CD4-positive, alpha-beta T cell treated with Interleukin-10 for 1 hour (primary cell): ENCODE measurements at places on chromosomes 16 and 17.

DNA sequence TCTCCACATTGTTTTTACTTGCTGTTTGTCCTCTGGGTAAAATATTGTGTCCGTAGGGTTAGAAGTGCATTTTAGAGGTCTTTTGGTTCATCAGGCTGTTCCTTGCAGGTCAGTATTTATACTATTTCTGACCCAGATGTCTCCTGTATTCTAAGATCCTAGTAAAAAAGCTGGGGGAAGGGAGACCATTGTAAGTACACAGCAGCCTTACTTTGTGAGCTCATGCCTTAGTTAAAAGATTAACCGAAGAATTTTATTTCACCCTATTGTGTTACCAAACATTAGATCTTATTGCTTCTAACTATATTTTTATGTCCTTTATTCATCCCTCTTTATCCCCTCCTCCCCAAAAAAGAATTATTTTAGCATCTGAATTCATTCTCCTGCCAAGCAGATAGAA lies 444.1 kb upstream of the RBFOX1 start:
- no peak for DNase-seq

DNA sequence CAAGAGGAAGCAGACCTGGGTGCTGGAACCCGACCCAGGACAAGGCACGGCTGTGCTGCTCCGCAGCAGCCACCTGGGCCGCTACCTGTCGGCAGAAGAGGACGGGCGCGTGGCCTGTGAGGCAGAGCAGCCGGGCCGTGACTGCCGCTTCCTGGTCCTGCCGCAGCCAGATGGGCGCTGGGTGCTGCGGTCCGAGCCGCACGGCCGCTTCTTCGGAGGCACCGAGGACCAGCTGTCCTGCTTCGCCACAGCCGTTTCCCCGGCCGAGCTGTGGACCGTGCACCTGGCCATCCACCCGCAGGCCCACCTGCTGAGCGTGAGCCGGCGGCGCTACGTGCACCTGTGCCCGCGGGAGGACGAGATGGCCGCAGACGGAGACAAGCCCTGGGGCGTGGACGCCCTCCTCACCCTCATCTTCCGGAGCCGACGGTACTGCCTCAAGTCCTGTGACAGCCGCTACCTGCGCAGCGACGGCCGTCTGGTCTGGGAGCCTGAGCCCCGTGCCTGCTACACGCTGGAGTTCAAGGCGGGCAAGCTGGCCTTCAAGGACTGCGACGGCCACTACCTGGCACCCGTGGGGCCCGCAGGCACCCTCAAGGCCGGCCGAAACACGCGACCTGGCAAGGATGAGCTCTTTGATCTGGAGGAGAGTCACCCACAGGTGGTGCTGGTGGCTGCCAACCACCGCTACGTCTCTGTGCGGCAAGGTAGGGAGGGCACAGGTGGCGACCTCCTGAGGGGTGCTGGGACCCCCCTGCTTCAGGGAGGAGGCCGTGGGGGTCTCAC lies 667 bp downstream of the FSCN2 start:
- DNase-seq = no peak

- DNase-seq = no peak
Measured at GRCh38 chr16:75380870-75381269, 52.4 kb downstream of the CFDP1 start.

- no peak for DNase-seq
Measured at GRCh38 chr17:61392679-61393078, 7.0 kb upstream of the TBX2 start.

GRCh38 chr16:73713251-73713650 lies 583.4 kb upstream of the PSMD7 start:
- DNase-seq = no peak

- no peak for DNase-seq
Measured at GRCh38 chr16:86376837-86377236, 133.5 kb upstream of the FOXF1 start.

DNA sequence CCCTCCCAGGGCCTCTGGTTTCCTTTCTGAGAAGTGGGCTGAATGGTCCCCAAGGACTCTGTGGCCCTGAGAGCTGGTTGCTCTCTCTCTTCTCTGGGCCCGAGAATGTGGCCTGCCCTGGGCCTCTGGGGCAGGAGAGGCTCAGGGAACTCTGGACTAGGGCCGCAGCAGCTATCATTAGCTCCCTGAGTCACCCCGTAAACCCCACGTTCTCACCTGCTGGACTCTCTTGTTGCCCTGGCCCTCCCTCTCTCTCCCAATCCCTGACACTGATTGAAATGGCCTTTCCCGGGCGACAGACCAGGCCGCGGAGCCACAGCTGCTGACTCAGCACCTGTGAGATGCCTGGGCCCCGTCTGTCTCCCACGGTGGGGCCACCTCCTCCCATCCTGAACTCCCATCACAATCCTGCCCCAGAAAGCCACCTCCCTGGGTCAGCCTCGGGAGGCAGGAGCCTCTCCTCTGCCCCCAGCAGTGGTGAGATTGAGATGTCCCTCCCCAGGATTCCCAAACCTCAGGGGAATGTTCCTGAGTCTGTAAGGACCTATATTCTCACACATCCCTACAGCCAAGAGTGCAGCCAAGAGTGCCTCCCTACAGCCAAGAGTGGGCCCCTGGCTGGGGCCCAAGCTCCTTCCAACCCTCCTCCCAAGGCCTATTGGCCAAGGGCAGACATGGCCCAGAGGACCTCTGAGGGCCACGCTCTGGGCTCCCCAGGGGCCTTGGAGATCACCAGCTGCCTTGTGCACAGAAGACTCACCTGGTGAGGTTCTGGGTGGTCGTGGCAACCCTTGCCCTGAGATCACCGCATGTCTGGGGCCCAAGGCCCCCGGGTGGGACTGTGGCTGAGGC lies 470 bp downstream of the TRPV3 start:
- no peak for DNase-seq

DNA sequence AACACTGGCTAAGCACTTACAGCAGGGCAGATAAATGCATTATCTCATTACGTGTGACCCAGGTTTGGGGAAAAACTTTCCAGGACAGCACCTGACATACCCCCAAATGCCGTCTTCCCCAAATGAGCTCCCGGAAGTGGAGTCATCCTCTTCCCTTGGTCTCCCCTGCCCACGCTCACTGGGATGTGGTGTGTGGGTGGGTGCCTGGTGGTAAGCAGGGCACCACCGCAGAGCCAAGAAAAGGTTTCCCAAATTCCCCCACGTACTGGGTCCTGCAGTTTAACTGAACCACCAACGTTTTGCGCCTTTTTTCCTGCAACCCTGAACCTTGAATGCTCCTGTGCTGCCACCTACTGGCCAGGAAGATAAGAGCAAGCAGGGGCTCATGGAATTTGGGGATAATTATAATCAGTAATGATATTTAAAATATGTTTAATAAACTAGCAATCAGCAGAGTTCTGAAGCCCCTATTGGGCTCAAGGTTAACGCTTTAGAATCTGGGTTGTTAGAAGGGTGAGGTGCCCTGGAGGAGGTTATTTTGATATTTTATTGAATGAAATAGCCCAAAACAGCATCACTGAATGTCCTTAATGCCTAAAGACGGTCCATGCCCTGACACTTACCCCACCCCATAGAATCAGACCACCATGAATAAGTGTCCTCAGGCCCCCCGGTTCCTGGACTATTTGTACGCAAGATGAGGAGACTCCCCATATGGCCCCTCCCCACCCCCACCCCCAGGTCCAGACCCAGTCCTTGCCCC lies 8.0 kb downstream of the SPPL2C start:
- peak; percentile 55 for DNase-seq

DNA sequence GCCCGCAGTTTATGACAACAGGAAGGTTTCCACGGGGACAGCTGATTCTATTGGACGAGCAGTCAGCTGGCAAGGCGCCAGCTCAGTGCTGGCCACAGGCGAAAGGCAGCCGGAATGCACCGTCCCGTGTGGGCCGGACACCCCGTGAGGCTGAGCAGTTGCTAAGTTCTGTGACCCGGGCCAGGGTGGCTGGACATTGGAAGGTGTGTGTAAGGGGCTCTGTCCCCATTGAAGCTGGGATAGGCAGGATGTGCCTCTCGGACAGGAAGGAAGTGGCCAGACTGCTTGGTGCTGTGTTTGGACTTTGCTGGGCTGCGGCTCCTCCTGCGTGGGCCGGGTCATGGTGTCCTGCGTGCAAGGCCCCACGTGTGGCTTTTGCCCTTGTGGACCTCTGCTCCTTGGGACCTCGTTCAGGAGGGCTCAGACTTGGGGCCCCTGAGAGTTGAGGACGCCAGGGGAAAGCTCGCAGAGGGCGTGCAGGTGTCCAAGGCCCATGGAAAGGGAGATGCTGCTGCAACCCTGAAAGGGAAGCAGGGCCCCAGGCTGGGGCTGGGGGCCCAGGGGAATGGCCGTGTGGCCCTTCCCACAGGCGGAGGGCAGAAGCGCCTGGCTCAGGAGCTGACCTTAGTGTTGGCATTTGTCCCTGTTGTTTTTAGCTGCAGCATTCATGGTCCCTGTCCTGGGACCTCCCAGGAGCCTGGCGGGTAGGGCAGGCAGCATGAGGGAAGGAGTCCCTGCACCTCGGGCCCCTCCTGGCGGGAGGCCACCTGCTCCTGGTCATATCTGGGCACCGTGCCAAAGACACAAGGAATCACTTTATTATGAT lies 10.0 kb downstream of the BAIAP2 start:
- no peak for DNase-seq

- no peak for DNase-seq
Measured at GRCh38 chr17:56057869-56058268, 95.4 kb upstream of the ANKFN1 start.

GRCh38 chr17:81440511-81441244 lies 45.4 kb downstream of the BAHCC1 start:
- no peak for DNase-seq

GRCh38 chr17:70865993-70866804 lies 696.9 kb downstream of the KCNJ2 start:
- no peak for DNase-seq

DNA sequence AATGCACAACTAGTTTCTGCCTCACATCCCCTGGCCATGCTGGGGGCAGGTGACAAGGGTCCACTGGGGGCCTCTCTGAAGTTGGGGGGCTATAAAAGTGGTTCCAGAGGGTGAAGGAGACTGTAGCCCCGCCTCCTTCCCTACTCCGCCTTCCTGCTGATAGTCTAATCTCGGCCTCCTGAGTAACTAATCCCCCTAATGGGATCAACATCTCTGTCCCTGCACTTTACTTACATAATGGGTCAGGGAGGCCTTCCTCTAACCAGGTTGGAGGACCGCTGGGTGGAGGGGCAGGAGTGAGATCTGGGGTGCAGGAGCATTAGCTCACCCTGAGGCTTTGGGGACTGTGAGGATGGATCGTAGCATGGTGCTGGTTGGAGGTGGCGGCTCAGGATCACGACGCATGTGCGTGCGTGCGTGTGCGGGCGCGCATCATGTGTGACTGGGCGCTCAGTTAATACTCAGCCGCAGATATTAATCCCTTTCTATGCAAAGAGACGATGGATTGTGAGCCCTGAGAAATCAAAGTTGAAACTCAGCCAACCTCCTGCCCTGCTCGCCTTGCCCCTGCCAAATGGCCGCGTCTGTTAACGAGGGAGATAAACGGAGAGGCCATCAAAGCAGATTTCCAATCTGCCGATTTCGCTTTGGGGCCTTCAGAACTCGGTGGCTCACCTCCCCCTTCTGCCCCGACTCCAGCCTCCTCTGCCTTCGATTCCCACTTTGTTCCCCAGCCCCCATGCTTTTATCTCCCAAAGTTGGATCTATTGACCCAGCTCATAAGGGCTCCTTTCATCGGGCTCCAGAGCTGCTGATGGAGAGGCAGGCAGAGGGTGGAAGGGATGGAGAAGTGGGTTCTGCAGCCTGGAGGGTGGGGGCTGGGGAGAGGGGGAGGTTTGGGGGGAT lies 107.3 kb downstream of the SDK2 start:
- no peak for DNase-seq

GRCh38 chr16:13109171-13109570 lies 207.8 kb downstream of the SHISA9 start:
- no peak for DNase-seq

GRCh38 chr17:33370401-33370800 lies 77.3 kb upstream of the ASIC2 start:
- DNase-seq = no peak

- DNase-seq = no peak
Measured at GRCh38 chr16:47503936-47504335, 42.8 kb downstream of the PHKB start.

DNA sequence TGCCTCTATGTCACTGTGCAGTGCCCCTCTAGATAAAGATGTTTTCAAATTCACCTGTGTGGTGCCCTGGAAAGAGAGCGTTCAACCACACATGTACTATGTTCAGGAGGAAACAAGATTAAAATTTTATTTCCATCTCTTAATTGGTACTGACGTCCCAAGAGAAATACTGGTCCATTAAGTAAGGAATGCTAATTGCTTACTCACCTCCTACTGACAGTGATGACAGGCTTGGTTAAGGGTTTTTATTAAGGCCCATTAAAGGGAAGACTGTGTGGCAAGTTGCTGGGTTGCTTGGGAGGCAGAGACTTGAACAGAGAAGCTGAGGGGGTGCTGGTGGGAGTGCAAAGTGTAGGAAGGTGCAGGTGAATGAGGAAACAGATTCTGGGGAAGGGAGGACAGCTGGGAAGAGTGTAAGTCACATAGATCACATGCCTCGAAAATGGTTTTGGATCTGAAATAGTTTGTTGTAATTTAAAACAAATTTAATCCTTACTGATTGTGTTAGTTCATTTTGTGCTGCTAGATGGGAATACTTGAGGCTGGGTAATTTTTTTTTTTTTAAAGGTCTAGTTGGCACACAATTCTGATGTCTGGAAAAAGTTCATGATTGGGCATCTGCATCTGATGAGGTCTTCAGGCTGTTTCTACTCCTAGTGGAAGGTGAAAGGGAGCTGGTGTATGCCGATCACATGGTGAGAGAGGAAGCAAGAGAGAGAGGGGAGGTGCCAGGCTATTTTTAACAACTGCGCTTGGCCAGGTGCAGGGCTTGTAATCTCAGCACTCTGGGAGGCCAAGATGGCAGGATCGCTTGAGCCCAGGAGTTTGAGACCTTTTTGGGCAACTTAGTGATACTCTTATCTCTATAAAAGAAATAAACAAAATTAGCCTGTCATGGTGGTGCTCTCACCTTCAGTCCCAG lies 140.5 kb downstream of the CACNG3 start:
- no peak for DNase-seq

DNA sequence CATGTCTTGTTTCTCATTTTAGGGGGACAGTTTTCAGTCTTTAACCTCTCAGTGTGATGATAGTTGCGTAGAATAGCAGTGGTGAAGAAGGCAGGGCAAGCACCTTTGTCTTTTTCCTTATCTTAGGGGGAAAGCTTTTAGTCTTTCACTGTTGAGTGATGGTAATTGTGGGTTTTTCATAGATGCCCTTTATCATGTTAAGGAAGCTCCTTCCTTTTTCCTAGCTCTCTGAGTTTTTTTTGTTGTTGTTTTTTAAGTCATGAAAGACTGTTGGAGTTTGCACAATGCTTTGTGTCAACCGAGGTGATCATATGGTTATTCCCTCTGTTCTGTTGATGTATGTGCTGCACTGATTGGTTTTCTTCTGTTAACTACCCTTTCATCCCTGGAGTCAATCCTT lies 15.7 kb downstream of the NOL11 start:
- no peak for DNase-seq

- no peak for DNase-seq
Measured at GRCh38 chr17:64403881-64404460, 13.3 kb upstream of the PECAM1 start.
